GM18507 (cell line): ENCODE measurements at places on chromosomes 4 and X.

GRCh38 chrX:1609762-1610161 is 5.1 kb upstream of the ASMT start:
- DNase-seq = no peak

- no peak for DNase-seq
These were observed 174.2 kb downstream of the GC start for GRCh38 chr4:71609651-71610050.

- no peak for DNase-seq
These were observed 153.6 kb downstream of the RASL11B start for GRCh38 chr4:53015681-53016080.

DNA sequence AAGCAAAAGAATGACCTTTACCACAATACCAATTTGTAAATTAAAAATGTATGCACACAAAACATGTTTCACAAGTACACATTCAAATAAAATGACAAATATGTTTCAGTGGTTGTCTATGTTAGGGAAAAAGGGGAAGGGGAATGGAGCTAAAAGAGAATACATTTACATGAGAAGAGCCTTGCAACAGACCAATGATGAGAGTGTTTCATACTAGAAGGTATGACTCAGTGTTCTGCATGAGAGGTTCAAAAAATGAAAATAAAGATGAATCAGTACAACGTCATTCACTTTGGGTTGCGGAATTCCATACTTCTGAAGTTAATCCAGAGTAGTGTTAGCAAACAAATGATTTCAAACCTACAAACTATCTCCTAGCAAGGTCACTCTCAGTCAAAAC is 51.7 kb downstream of the RPGR start:
- DNase-seq = no peak

DNA sequence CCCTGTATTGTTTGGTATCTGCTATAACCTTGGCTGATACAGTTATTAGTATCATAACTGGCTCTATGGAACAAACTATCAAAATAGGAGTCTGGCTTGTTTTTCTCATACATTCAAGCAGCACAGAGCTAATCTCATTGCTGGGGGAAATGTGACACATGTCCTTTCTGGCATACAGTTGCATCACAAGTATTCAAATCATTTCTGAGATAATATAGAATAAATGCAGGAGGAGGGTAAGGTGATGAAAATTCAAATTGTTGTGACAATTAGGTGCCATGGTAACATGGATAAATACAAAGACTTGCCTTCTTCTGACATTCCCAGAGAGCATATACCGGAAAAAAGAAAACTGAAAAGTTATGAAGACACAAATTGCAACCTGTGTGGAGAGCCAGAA is 2706.8 kb downstream of the ARAP2 start:
- no peak for DNase-seq

DNA sequence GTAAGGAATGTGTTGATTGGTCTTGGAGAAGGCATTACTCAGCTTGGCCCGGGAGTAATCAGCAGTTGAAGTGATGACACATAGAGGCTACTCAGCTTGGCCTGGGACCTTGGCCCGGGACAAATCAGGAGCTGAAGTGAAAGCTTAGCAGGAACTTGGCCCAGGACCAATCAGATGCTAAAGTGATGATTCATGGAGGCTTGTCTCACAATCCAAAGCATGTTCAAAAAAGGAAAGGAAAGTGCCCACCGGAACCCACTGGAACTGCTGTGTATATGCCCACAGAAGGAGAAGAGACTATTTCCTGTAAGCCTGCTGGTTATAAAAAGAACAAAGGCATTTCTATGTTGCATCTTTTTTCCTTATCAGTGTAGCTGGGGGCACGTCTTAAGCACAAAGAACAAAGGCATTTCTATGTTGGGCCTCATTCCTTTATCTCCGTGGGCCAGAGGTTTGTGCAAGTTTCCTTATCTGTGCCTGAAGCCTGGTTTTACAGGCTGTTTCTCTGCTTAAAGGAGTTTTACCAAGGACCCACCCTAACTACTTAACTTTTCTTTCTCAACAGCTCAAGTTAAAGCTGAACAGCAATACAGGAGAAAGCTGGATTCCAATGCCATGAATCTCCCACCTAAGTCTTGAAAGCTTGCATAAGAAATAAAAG is 1176.7 kb downstream of the NLGN4X start:
- DNase-seq = no peak

DNA sequence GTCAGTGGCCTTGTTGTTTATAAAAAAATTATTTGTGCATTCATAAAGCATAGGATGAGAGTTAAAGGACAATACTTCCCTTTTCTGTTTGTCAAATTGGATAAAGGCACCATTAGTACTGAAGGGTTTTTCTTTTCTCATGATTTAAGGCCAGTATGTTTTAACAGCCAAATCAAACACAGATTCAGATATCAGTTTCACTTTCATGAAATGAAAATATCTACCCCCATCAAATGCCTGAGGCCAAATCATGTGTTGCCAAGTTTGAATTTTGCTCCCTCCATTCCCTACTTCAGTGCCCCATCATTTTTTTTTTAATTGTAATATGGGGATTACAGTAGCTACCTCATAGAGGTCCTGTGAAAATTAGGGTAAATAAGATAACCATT is 745.9 kb downstream of the RPA4 start:
- DNase-seq = no peak

DNA sequence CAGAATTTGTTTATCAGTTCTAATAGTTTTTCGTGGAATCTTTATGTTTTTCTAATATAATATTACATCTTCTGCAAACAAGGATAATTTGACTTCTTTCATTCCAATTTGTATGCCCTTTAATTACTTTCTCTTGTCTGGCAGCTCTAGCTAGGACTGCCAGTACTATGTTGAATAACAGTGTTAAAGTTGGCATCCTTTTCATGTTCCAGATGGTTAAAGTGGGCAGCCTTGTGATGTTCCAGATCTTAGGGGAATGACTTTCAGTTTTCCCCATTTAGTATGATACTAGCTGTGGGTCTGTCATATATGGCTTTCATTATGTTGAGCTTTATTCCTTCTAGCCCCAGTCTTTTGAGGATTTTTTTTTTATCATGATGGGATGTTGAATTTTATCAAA is 220.6 kb upstream of the WDFY3 start:
- no peak for DNase-seq

DNA sequence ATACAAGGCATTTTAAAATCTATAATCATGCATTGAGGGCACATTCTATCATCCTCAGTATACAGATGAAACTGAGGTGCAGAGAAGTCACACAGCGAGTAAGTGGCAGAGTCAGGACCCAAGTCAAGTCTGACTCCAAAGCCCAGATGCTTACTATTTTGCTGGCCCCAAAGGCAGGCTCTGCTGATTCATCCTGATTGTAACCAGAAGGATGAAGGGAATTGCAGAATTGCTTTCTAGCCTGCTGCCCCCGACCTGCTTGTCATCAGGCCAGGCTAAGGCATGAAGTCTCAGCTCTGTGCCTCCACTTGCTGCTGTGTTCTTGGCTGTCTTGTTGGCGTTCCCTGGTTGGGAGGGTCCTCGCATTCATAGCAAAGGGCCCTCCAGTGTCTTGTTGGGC is 62.7 kb downstream of the SLC9A6 start:
- no peak for DNase-seq

GRCh38 chr4:110165382-110166286 is 32.8 kb downstream of the ELOVL6 start:
- DNase-seq = no peak

- DNase-seq = no peak
These were observed 55.9 kb upstream of the KDR start for GRCh38 chr4:55181010-55182005.

DNA sequence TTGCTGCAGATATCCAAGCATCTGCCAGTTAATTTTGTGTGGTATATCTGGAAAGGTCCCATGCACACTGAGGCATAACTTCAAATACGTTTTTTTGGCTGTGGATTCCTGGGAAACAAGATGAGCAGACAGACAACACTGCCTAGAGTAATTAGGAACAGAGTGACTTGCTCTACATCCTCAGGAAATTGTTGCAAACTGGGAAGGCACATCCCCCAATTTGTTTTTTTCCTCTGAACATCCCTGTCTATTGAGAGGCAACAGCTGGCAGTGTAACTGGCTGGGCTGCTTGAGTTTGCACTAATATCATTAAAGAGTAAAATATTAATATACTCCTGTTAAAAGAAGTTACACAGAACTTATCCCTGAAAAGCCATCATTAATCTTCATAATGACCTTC is 207.7 kb upstream of the SLIT2 start:
- no peak for DNase-seq

GRCh38 chr4:82774711-82775171 is 23.9 kb downstream of the SCD5 start:
- DNase-seq = no peak

DNA sequence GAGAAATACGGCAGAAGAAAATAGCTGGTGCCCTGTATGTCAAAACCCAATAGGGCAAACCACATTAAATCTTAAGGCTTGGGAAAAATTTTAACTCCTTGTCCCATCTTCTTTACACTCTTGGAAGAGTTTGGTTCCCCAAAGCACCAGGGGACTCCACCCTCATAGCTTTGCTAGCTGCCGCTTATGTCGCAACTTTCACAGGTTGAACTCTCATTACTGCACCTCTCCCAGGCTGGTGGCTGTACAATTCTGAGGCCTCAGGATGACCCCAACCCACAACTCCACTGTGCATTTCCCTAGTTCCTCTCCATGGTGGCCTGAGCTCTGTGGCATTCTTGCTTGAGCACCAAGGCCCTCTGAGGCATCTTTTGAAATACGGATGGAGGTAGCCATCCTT is 1478.8 kb downstream of the FAM133A start:
- DNase-seq = no peak

- no peak for DNase-seq
These were observed 24.4 kb downstream of the PLAC1 start for GRCh38 chrX:134633832-134634231.

DNA sequence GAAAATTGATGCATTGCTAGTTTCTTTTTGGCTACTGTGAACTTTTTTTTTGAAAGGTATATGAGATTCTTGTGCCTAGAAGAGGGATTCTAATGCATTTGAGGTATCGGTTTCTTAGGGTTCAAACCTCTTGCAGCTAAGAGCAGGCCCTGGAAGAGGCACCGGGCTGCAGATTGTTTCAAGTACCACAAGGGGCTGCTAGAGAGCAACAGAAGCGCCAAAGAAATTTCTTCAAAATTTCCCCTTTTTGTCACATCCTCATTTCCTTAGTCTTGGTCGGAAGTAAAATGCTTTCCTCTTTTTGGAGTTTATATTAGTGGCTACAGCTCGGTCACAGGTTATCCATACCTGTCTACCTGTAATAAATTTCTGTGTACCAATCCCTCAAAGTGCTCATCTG is 89.8 kb downstream of the PDGFRA start:
- DNase-seq = peak; percentile 26

DNA sequence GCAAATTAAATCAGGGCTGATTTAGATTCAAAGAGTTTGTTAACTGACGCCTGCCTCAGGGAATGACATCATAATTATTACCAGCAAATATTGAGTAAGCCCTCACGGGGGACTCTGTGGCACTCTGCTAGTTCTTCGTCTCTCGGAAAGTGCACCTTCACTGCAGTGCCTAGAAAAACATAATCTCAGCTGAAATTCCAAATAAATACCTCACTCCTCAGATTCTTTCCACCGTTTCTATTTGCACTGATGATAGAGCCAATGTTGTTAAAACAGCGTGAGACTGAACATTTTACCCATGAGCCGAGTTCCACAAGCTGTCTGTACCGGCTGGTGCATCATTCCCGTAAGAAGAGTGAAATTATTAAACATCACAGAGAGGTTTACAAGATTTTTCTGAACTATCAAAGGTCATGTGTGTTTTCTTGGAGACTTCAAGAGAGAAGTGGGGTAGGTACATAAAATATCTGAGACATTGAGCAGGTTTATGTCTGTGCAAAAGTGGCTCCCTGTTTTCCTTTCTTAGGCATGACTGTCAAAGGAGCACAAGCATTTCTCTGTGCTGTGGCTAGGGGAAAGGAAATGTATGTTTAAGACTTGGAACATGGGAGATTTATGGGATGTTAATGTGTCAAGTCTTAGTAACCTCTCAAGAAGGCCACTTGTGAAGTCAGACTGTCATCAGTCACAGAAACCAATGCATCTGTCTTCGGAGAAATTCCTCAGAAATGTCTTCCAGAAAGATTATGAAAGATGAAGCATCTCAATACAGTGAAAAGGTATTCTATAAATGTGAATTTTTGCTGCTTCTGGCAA is 119.6 kb downstream of the CBLL2 start:
- DNase-seq = no peak

DNA sequence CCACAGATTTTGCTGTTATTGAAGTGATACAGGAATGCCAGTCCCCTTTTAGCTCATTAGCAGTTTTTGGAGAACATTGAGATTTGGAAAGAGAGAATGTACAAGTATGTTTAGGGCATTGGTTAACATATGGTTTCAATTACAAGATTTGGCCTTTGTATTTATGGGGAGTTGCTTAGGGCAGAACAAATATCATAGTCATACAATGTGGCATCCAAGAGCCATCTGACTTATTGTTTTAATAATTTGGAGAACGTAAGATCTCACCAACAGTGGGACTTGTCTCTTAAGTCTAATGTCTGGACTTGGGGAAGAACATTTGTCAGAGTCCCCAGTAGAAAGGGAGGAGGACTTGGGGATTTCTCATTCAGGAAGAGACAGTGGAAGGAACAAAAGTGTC is 166.1 kb downstream of the STK32B start:
- no peak for DNase-seq

DNA sequence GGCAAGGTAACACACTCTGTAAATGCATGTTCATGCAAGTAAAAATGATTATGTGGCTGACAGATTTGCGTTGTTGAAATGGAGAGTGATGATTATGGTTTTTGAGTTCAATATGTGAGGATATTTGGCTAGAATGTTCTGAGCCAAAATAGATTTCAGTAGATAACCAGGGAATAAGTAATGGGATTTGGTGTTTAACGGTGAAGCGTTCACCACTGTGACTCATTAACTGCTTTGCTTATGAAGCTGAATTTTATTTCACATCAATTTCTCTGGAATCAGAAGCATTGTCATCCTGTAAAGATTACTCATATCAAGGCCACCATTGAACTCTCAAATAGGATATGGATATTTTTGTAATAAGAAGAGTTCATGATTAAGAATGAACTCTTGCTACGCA is 11.7 kb downstream of the AFP start:
- DNase-seq = no peak

- no peak for DNase-seq
These were observed 83.6 kb downstream of the ANAPC10 start for GRCh38 chr4:145014365-145014764.

DNA sequence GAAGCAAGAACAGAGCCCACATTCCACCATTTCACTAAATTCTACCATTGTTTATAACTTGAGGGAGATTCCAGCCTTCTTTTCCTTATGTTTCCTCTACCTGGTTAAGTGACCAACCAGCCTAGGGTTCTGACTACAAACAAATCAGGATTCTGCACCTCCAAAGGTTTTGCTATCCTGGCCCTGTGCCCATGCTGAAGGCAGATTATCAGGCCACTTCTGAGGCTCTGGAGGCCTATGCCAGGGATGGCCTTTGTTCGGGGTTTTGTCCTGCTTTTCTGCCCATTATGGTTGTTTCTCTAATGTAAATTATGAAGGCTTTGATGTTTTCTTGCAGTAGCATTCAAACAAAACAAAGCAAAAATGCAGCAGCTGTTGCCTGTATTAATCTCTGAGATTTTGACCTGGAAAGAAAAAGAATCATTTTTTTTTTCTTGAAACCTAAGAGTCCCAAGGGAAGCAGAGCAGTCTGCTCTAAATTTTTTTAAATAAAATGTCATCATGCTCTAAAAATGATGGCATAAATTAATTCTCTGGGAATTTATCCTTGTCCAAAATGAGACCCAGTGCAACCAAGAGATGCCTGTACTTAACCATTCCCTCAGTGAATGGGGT is 55.6 kb downstream of the RNF150 start:
- DNase-seq = no peak
